ENCODE measurements at places on chromosomes 2 and 18.

DNA sequence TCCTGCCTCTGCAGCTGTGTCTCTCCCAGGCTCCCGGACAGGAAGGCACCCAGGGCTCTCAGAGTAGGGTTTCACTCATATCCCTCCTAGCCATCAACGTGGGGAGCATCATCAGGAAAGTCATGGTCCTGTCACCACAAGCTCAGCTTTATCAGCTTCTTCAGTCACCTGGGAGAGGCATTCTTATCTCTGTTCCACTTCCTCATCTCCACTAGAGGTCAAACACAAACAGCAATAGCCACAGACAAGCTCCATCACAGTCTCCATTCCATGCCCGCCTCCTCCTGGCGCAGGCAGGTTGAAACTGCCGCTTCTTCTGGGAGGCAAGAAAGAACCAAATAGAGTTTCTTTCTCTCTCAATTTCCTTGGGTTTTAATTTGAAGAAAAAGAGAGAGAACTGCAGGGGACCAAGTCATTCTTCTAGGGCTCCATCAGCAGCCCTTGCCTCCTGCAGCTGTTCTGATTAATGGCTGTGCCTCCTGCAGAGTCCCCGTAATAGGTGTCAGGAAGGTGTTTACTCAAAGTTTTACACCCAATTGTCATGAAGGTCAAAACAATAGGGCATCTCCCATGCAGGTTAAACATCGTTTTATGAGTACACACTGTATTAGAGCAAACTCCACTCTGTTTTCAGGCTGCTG lies 377.9 kb downstream of the TMEM182 start:
- DNase-seq, result no peak

- no peak for DNase-seq
These were observed 120.5 kb downstream of the HIBCH start for GRCh38 chr2:190199109-190199508.

GRCh38 chr2:197089655-197090054 lies 163.1 kb upstream of the PGAP1 start:
- no peak for DNase-seq

DNA sequence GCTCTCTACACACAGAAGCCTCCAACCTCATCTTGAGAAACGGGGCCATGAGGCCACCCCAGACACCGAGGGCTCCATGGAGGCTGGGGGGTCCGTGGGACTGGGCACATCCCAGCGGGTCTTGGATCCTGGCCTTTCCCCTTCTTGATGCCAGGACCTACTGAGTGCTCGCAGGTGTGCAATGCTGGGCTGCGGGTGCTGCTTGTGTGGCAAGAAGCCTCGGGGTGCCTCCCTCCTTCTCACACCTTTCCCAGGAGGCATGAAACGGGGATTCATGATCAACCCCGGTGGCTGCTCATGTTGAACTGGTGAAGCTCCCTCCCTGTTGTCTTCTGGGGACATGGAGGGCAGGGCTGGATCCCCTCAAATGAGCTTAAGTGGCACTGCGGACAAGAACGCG lies 2.0 kb upstream of the BUB1 start:
- DNase-seq, result no peak

DNA sequence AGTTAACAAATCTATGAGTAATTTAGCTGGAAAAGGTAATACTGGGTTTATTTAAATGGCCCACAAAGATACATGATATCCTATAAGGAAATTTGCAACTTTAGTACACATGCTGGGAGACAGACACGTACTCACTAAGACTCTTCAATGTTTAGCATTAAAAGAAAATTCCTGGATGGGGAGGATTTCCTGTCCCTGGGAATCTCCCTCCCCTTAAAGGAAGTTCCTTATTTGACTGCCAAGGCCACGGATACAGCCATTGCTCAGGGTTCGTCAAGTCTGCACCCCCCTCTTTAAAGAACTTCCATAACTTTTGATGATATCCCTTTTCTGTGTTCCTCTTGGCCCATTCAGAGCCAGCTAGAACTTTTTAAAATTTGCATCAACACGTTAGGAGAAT lies 267.6 kb downstream of the CD226 start:
- no peak for DNase-seq

GRCh38 chr2:129713337-129713736 lies 266.1 kb upstream of the RAB6C start:
- no peak for DNase-seq

DNA sequence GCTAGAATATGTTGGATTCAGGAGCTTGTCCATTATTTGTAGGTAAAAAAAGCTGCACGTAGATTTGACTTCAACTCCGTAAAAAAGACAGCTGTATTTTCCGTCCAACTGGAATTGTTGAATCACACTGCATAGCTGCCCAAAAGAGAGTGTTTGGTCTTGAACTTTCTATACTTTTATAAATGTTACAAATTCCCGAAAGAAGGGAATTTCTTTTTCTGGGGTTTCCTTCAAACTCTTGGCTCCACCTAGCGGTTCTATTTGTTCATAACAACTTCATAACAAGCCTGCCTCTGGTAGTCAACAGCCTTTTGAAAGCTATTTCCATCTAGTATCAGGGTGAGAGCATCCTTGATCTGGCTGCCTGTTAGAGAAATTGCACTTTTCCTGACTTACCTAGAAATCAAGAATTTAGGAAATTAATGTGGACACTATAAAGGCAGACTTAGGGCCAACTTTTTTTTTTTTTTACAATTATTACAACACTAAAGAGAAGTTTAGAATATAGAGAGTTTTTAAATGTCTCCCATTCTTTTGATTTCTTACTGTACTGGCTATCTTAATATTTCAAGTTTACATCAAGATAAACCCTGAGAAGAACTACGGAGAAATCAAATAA lies 48.1 kb downstream of the TMEM185B start:
- DNase-seq, result no peak

GRCh38 chr2:169909376-169909775 lies 82.1 kb downstream of the UBR3 start:
- DNase-seq, result no peak

DNA sequence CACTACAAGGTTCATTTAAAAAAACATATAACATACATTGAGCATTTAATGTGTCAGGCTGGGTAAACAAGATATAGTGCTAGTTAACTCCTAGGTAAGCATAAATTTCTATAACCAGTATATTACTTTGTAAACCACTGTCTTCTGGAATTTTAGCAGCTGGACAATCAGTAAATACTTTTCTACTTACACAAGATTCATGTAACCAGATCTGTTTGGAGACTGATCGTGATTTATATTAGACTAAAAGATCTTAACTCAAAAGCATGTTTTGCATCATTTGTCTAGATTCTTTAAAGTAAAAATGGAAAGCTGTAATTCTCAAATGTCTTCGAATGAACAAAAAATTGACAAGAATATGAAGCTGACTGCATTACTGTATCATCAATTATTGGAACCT lies 941 bp upstream of the SGO2 start:
- DNase-seq, result no peak

DNA sequence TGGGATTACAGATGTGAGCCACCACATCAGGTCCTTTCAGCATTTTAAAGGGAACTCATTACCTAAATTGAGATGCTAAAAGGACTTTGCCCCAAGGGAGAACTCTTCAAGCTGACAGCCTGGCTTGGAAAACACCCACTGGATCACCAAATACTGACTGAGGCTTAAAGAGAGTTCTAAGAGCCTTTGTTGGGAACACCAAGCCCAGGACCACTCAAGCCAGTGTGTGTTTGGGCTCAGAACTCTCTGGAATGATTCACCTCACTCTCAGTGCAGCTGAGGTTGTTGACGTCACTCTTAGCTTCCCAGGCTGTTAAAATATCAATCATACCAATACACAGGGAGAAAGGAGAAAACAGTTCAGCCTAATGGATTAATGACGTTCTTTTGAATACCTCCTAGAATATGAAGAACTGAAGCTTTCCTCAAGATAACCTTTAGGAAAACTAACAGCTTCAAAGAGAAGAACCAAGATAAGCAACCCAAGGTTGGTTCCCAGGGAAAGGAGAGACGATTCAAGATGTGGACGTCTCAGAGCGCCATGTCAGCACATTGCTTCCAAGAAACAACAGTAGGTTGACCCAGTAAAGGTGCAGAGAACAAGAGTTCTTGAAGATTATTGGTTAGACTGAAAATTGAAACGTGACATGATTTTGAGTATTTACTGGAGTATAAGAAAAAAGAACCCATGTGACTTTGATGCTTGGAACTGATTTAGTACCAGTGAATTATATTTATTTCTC lies 48.0 kb upstream of the MGAT4A start:
- DNase-seq, result no peak

Data from stimulated activated CD8-positive, alpha-beta memory T cell treated with anti-CD3 and anti-CD28 coated beads, Interleukin-4, amount 100 ng/mL, for 1 hour (primary cell).